ENCODE measurements at places on chromosomes 11 and 22.

GRCh38 chr11:46291441-46292150 lies 14.1 kb downstream of the CREB3L1 start:
- DNase-seq, result no peak

DNA sequence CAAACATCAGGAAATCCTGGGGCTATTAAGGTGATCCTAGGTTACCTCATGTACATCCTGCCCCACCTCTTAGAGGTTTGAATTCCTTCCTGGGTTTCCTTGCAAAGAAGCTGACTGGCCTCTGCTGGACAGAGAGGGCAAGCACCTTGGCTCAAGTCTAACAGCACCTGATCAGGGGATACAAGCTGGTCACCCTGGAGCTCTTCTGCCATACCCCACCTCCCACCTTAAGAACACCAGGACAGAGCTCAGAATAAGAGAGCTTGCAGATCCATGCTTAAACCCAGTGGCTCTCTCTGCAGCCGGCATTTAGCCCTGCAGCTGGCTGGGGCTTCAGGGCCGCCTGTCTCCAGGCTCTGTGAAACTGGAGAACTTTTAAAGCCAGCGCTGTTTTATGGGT lies 386.6 kb upstream of the NARS2 start:
- DNase-seq, result no peak

GRCh38 chr11:57277845-57278720 lies 41.0 kb upstream of the APLNR start:
- DNase-seq, result peak; percentile 3

DNA sequence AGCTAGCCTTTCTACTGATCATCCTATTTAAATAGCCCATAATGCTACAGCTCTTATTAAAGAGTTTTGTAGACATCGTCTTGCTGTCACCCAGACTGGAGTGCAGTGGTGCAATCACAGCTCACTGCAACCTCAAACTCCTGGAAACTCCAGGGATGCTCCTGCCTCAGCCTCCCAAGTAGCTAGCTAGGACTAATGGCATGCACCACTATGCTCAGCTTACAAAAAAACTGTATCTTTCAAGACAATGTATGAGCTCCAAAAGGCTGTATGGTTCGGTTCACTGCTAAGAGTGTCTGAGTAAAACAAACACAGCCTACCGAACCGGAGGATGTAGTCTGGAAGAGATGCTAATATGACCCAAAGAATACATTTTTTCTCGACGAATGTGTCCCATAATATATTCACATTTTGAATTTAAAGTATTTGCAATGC lies 2.6 kb downstream of the TAF1D start:
- DNase-seq, result no peak

GRCh38 chr11:113773092-113773415 lies 438 bp downstream of the ZW10 start:
- no peak for DNase-seq

DNA sequence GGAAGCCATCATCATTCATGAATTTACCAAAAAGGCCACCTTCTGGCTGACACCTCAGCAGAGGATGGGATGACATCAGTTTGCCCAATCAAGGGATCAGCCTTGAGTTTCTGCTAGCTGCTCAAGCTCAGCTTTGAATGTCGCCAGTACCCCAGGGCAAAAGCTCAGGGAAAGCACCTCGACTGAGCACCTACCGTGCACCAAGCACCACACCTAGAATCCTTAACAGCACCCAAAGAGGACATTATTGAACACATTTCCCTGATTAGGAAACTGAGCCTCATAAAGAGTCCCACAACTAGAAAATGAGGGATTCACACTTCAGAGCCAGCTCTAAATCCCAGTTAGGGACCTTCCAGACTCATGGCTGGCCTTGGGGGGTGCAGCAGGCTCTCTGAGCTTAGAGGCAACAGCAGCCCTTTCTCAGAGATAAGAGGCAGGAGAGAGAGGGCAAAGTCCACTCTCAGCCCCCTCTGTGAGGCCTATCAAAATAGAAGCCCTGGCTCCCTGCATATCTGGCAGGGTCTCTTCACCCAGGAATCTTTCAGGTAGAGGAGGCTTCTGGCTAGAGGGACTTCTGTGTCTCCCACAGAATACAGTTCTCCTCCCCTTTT lies 13.4 kb upstream of the DAGLA start:
- DNase-seq, result no peak

DNA sequence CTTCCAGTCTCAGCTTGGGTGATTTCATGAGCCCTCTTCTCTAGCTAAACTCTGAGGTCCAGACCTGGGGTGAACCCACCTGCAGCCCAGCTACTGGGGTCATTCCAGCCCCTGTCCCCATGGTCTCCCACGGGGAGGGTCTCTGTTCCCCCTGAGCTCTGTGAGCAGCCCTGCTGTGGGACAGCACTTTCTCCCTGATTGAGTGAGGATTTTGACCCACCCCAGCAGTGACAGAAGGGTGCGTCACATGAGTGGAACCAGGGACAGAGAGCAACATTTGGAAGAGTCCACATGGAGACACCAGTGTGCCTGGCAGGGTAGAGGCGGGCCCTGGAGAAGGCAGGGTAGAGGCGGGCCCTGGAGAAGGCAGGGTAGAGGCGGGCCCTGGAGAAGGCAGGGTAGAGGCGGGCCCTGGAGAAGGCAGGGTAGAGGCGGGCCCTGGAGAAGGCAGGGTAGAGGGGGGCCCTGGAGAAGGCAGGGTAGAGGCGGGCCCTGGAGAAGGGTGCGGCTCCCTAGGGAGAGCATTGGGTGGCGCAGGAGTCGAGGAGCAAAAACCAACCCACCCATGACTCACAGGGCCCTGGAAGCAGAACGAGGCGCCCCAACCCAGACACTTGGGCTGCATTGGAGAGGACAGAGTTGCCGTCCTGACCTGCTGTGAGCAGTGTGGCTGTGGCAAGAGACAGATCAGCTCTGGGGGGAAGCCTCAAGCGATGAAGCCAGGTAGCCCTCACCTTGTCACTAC lies 227.7 kb upstream of the B3GAT1 start:
- no peak for DNase-seq

- DNase-seq, result no peak
Measured at GRCh38 chr22:24965822-24966626, 13.5 kb downstream of the KIAA1671 start.

- DNase-seq, result peak; percentile 90
Measured at GRCh38 chr11:65833297-65834030, at the start of gene SNX32. Gene SNX32, plus strand, starts transcription at chr11:65833963. Its CDS starts 103 bp downstream, at chr11:65834066.

DNA sequence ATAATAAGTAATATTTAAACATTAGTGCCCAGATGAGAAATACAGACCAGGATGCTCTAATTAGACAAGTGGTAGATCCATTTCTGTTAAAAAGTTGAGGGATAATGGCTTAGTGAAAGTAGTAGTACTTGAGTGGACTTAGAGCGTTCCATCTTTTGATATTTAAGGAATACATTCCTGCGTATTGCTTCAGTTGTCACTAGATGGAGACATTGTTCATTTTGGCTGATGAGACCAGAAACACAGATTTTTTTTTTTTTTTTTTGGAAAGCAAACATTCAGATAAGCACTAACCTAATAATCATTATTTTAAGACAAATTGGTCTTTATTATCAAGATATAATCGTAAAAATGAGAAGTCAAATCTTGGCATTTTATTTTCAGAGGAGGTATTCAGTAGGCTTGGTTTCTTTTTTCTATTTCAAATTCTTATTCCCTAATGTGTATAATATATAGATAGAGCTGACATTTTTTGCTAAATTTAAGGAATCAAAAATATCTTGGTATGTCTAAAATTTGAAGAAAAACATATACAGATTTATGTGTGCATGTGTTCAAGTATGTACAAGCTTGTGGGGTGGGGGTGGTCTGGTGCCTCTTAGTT lies 92.9 kb downstream of the DYNC2H1 start:
- DNase-seq, result no peak

GRCh38 chr11:131685906-131686305 lies 315.5 kb downstream of the NTM start:
- DNase-seq, result no peak

DNA sequence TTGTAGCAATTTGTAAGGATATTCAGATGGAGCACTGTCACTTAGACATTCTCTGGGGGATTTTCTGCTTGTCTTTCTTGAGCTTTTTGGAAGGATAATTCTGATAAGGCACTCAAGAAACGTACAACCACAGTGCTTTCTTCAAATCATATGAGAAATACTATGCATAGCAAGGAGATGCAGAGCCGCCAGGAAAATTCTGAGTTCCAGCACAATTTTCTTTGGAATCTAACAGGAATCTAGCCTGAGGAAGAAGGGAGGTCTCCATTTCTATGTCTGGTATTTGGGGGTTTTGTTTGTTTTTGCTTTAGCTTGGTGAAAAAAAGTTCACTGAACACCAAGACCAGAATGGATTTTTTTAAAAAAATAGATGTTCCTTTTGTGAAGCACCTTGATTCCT lies 9.9 kb downstream of the PRSS23 start:
- no peak for DNase-seq

DNA sequence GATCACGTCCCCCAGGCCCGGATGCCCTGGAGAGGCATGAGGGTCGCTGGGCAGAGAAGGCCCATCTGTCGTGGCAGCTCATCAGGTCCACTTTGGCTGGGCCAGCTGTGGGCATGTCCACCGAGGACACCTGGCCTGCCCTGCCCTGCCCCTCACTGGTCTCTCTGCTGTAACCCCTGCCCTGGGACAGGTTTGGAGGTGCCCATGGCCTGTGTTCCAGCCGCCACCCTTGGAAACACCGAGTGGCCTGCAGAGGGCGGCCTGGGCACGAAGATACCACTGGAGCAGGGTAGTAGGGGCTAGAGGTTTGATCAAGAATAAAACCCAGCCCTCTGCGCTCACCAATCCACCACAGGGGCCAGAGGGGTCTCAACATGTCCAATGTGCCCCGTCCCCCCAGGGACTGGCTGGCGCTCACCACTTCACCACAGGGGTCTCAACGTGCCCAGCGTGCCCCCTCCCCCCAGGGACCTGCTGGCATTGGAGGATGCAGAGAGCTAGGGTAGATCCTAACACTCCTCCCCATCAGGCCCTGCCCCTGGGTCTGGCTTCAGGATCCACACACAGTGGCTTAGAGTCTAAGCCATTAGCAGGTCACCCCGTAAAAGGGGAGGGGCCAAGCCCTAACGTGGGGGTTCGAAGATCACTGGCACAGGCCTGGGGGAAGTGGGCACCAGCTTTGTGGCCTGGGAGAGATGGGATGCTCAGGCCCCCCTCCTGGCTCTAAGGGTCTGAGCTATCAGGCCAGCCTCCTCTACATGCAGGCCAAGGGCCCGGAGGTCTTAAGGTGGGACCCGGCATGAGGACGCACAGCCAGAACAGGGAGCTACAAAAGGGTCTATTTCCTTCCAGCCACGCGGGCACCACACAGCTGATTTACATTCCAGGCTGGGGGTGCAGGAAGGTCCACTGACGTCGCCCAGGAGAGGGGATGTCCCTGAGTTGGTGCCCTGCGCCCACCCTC lies 1.3 kb upstream of the HDAC10 start:
- peak; percentile 59 for DNase-seq
